ENCODE measurements at places on chromosomes 3 and 15. TPM values are rescaled to one million over a fixed set of nuclear protein-coding genes. Genes with fewer than 3 reads are reported as not detected.

The ZNF80 gene
- polyA plus RNA-seq, result 0.31 TPM

The ANKDD1A gene
- 13.6 TPM for polyA plus RNA-seq

The FBXO40 gene
- 0.84 TPM for polyA plus RNA-seq

The DNAH12 gene
- polyA plus RNA-seq, result 0.77 TPM

The KIF15 gene
- polyA plus RNA-seq, result 0.28 TPM

The ANP32A gene
- polyA plus RNA-seq, result 90.1 TPM

The CCDC54 gene
- polyA plus RNA-seq, result not detected

The SLC9C1 gene
- not detected for polyA plus RNA-seq

The SOX14 gene
- not detected for polyA plus RNA-seq

The GNB4 gene
- 4.8 TPM for polyA plus RNA-seq

The IQCF5 gene
- not detected for polyA plus RNA-seq

The RBPMS2 gene
- polyA plus RNA-seq, result 0.59 TPM

The CADPS gene
- polyA plus RNA-seq, result 72.5 TPM

The GOLGA8G gene
- not detected for polyA plus RNA-seq

The IP6K2 gene
- 56.5 TPM for polyA plus RNA-seq

The P2RY13 gene
- polyA plus RNA-seq, result 0.69 TPM

The NXPE3 gene
- polyA plus RNA-seq, result 29.7 TPM

The ZNF662 gene
- polyA plus RNA-seq, result 6.5 TPM

The PPARG gene
- polyA plus RNA-seq, result not detected

The CP gene
- 0.85 TPM for polyA plus RNA-seq

The VEPH1 gene
- 0.32 TPM for polyA plus RNA-seq

The DLL4 gene
- not detected for polyA plus RNA-seq

The EPHA3 gene
- 3.9 TPM for polyA plus RNA-seq

The INSYN1 gene
- polyA plus RNA-seq, result 1.6 TPM

The SHC4 gene
- 2.9 TPM for polyA plus RNA-seq

The OR5K2 gene
- not detected for polyA plus RNA-seq

The TMCO5A gene
- not detected for polyA plus RNA-seq

The WDR93 gene
- polyA plus RNA-seq, result 0.39 TPM

Data from Purkinje cell (primary cell).